AML-193 (cell line): ENCODE measurements at places on chromosomes 2 and 18.

- no peak for DNase-seq
Measured at GRCh38 chr2:153479573-153479972, 1.0 kb upstream of the RPRM start.

- no peak for DNase-seq
Measured at GRCh38 chr2:12341920-12342319, 374.8 kb upstream of the TRIB2 start.

DNA sequence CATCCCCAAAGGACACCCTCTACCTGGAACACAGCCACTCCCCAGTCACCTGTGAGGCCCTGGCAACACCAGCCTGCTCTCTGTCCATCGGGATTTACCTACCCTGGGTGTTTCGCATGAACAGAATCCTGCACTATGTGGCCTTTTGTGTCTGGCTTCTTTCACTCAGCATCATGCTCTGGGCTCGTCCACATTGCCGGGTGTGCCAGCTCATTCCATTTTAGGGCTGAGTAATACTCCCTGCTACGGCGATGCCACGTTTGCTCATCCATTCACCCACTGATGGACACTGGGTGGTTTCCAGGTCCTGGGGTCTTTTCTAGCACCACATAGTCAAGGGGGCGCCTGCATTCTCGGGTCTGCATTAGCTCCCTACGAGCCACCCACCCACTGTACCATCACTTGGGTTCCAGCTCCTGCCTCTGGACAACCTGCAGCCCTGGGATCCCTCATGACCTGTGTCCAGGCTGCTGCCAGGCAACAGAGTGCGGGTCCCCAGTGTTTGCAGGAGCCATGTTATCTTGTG, 22.0 kb downstream of the KCNF1 start:
- DNase-seq, result no peak

GRCh38 chr2:120719491-120719890, 16.2 kb upstream of the GLI2 start:
- no peak for DNase-seq

DNA sequence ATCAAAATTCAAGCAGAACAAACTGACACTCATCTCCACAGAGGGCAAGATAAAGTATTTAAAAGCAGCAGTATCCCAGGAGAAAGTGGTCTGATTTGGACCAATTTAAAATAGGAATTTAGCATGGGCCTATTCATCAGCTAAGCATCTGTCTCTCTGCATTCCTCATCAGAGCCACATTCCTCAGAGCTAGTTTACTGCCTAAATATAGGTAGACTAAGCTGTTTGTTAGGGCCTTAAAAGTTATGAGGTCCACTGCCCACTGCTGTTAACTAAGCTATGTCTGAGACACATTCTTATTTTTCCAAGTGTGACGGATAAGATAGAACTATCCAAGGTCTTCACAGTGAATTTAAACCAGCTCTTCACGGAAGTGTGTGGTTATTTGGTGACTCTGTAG, 17.6 kb downstream of the NEB start:
- no peak for DNase-seq

DNA sequence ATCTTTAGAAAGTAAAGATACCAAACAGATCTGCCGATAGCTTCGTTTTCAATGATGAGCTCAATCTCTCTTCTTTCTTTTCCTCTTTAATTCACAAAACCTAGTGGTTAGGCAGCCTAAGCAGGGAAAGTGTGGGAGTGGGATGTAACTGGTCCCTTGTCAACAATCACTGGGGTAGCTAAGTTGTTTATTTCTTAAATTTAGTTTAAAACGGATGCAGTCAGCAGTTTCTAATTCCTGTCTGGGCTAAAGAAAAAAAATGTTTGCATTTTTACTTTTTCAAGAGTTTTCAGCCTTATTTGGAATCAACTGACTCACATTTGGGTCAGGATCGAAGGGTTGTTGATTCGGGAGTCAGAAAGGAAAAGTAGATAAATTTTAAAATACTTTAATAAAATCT, 137.7 kb upstream of the TACR1 start:
- DNase-seq, result no peak

- DNase-seq, result no peak
Measured at GRCh38 chr2:70133127-70133452, 45.8 kb downstream of the PCBP1 start.

DNA sequence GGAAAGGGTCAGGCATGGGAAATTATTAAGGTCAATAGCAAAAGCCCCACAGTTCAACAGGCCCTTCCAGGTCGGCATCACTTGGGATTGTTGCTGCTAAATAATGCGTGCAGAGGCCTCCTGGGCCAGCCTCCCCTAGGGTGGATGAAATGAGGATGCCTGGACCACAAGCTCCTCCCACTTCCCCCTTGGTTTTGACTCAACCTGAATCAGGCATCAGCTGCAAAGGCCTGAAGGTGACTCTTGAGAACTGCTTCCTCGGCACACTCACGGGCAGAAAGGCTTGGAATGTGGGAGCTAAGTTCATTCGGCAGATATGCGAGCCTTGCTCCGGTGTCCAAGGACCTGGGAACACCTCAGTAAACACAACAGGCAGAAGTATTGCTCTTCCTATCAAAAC, 69.3 kb downstream of the MBP start:
- peak; percentile 53 for DNase-seq

GRCh38 chr2:54271189-54271588, 15.2 kb upstream of the TSPYL6 start:
- no peak for DNase-seq

- DNase-seq, result no peak
Measured at GRCh38 chr2:48175254-48175653, 269.0 kb upstream of the FBXO11 start.

GRCh38 chr2:240277073-240277806, 136.8 kb upstream of the OTOS start:
- DNase-seq, result no peak

GRCh38 chr2:226767056-226767813, 32.4 kb downstream of the IRS1 start:
- DNase-seq, result no peak

DNA sequence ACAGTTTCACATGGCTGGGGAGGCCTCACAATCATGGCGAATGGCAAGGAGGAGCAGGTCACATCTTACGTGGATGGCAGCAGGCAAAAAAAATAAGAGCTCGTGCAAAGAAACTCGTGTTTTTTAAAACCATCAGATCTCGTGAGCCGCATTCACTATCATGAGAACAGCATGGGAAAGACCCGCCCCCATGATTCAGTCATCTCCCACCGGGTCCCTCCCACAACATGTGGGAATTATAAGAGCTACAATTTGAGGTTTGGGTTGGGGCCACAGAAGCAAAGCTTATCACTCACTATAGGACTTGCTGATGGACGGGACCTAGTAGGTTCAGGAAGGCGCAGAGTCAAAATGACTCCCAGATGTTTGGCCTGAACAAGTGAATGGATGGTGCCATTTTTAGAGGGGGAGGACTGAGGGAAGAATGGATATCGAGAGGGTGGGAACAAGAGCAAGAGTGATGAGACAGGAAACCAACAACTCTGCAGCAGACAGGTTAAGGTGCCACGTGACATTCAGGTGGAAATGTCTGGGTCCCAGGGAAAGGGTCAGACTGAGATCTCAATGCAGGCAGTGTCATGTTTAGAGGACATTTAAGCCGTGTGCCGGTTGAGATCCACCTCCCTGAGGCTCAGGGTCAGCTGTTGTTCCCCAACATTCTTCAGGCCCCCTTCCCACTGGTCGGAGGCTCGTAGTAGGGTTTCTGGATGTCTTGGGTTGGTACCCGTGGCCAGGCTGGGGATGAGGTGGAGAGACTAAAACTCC, 85.7 kb downstream of the MYCN start:
- no peak for DNase-seq

DNA sequence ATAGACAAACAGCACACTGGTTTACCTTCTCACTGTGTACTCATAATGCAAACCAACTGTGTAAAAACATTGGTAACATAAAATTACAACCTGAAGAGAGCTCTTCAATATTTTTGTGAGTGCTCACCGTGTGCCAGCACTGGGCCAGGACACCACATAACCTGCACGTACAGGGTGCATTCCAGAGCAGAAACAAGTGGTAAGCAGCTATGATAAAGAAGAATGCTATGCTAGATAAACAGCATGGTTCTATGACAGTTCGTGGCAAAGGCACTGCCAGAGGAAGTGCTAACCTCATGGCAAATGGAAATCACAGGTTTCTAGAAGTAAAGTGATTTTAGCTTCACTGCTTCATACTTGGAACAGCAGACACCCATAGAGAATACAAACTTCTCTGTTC, 343.5 kb downstream of the MTX2 start:
- DNase-seq, result no peak

DNA sequence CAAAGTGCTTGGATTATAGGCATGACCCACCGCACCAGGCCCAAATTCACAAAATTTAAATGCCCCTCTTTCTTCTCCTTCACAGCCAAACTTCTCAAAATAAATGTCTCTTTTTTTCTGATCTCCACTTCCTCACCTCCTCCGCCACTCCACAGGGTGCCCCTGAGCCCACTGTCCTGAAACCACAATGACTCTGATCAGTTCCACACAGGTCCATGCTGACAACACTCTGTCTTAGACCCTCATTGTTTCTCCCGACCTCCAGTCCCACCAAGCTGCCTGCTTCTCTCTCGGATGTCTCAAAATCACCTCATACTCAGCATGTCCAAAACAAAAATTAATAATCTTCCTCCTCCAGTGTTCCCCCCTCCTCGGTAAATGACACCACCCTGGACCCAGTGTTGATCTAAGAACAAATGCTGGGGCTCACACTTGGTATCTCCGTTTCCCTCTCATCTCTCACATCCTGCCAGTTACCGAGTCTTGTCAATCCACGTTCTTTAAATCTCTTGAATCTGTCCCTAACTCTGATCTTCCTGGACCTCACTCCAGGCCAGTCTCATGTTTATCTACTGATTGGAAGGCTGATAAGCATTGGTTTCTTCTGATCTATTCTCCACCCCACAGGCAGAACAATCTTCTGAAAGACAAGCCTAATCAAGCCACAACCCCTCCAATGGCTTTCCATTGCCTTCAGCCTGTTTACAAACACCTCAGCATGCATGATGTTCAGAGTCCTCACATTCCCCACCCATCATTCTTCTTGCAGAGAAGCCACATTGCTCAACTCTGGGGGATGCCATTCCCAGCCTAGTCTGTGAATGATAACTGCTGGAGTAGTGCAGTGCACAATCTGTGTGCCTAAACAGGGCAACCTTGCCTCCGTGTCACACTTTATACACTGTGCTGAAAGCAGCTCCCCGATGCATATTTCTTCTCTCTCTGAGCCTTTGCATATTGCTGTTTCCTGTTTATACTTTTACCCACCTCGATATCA, 12.4 kb upstream of the ANKRD44 start:
- no peak for DNase-seq

DNA sequence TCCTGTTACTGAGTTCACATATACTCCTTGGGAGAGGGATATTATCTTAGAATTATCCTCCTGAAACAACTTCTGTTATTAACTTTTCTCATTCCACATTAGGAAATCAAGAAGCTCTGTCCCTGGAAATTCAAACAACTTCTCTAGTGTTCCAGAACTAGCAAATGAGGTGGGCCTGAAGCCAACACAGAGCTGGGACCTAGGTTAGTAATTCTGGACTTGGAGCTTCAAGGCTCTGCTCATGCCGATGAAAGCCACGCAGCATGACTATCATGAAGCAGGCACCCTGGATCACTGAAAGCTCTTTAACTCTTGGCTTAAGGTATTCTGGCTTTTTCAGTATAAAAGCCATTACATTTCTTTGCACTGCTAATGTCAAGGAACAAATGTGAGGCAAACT, 242.7 kb downstream of the TGIF1 start:
- DNase-seq, result no peak

DNA sequence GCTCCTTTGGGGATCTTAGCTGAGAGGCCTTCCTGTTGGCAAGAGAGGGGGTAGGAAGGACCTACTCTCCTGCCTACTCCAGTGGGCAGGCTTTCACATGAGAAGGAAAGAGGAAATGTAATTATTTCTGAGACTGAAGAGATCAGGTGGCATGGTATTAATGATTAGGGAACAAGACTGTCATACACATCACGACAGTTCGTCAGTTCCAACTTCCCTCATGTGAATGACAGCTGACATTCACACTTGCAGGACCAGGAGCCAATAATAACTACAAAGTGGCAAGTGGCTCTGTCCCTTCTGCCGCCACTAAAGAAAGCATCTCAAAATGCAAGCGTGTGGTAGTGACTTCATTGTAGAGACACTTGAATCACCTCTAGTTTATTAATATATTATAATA, 90.0 kb downstream of the ZCCHC2 start:
- DNase-seq, result no peak

DNA sequence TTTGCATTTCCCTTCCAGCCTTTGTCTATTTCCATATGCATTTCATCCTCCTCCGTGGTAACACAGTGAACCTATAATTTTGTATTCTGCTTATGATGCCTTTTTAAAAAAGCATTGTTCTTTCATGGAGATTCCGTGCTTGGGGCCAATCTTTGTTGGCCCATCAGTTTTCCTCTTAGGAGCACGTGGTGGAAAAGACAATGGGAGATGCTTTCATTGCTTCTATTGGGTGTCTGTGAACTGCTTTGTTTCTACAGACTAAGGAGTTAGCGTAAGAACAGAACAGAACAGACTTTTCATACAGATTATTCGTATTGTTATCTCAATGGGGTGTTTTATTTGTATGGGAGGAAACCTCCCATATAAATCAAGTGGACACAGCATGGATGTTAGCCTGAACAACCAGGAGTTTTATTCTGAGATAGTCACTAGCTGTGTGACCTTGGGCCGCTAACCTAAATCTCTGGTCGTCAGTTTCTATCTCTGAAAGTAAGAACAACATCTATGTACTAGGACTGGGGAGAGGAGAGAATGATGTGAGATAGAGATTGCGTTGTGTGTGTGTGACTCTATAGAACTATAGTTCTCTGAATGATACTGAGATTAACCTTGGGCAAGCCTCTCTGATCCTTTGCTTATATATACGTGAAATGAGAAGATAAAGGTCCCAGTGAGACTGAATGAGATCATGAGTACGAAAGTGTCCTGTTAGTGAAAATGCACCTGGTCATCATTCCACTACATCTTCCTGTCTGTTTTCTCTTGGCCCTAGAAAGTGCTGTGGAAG, 22.9 kb upstream of the YWHAQ start:
- no peak for DNase-seq

- DNase-seq, result no peak
Measured at GRCh38 chr2:68118816-68119215, 38.9 kb upstream of the PNO1 start.

GRCh38 chr2:157971702-157972101, 95.6 kb upstream of the ACVR1 start:
- DNase-seq, result no peak

- DNase-seq, result no peak
Measured at GRCh38 chr2:67824186-67824585, 238.6 kb downstream of the C1D start.
